ENCODE measurements at places on chromosomes 13 and 19. TPM values are rescaled to one million over a fixed set of nuclear protein-coding genes. Genes with fewer than 3 reads are reported as not detected.

Gene SLC10A2
- total RNA-seq, result not detected

DNA sequence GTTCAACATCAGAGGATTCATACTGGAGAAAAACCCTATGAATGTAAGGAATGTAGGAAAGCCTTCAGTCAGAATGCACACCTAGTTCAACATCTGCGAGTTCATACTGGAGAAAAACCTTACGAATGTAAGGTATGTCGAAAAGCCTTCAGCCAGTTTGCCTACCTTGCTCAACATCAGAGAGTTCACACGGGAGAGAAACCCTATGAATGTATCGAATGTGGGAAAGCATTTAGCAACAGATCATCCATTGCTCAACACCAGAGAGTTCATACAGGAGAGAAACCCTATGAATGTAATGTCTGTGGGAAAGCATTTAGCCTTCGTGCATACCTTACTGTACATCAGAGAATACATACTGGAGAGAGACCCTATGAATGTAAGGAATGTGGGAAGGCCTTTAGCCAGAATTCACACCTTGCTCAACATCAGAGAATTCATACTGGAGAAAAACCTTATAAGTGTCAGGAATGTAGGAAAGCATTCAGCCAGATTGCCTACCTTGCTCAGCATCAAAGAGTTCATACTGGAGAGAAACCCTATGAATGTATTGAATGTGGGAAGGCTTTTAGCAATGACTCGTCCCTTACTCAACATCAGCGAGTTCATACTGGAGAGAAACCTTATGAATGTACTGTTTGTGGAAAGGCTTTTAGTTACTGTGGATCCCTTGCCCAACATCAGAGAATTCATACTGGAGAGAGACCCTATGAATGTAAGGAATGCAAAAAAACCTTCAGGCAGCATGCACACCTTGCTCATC is 15.4 kb downstream of the ZNF570 start:
- DNase-seq, result no peak

Gene MIR17HG
- 6.7 TPM for total RNA-seq

Gene CEACAM4
- 0.66 TPM for total RNA-seq

- DNase-seq, result no peak
These were observed 1142.8 kb downstream of the PCDH9 start for GRCh38 chr13:66087269-66087710.

DNA sequence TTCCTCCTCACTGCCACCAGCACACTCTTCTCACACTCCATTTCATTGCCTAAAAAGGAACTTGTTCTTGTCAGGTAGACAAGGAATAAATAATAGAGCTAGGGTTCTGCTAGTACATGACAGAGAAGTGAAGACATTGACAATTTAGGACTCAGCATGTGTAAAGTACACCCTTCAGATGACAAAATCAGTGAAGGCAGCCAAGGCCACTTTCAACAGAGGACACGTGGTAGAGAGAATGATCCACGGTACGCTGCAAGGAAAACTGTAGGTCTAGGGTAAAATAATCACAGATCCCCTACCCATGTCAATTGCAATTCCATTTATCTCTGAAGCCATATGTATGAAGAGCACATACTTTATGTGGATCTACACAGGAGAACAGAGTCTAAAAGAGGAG is 7.2 kb upstream of the SPATA13 start:
- no peak for DNase-seq

DNA sequence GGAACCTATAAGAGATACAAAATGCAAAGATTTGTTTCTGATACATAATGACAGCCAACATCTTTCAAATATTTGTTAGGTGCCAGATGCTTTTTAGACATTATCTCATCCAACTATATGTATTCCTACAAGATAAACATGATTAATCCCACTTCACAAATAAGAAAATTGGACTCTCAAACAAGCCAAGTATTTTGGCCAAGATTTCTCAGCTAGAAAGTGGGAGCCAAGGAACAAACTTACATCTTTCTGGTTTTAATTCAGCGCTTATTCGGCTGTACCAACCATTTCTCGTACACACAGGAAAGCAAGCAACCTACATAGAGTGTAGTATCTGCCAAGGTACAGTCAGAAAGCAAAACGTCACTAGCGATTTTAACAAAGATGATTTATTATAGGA is 85.7 kb upstream of the SERP2 start:
- no peak for DNase-seq

DNA sequence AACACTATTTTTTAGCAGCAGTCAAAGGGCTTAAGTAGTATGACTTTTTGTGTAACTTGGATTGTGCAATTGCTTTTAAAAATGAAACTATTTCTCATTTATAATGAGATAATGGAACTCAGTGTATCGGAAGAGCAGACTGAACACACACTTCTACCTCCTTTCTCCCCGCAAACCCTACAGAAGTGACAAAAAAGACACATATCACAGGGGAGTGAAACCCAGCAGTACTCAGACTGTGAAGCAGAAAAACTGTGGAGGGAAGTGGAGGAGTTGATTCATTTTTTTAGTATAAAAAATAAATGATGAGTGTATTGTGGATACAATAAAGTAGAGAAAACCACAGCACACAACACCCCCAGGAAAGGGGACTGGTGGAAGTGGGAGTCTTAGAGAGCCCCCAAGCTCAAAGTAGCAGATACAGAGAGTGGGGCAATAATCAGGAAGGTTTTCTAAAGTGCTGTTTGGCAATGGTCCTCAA is 9.7 kb downstream of the LPAR6 start:
- DNase-seq, result no peak

Gene CD70
- not detected for total RNA-seq

- DNase-seq, result peak; percentile 38
These were observed 12.1 kb upstream of the ZSCAN1 start for GRCh38 chr19:58021541-58022282.

Gene LILRB5
- 2.0 TPM for total RNA-seq

Gene TMIGD2
- not detected for total RNA-seq

Gene GPR12
- 0.32 TPM for total RNA-seq

GRCh38 chr13:30004204-30004603 is 153.8 kb upstream of the UBL3 start:
- no peak for DNase-seq

- DNase-seq, result no peak
These were observed 38.6 kb downstream of the GATAD2A start for GRCh38 chr19:19443902-19444680.

DNA sequence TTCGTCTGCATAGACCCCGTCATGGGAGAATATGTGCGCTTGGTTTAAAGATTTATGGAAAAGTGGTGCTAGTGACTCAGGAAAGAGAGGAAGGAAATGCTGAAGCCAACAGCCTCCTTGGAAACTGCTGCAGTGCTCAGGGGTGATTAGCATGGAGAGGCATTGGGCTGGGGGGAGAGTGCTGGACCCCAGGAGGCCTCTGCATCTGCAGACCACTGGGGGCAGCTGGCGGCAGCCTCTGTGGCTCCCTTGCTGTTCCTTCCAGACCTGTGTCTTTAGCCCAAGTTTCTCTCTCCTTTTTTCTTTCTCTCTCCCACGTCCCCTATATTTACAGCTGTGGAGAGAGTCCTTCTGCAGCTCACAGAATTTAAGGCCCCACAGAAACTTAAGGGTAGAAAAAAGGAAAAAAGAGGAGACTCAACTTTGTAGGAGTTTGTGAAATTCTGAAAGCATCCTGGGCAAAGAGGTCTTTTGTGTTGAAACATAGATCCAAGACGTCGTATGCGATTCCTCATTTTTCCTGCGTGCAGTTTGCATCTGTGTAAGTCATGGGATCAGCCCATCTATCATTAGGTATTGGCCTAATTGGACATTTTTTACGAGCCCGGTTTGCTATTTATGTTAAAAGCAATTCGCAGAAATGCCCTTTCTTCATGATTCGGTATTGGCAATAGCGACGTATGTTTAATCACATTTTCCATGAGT is 116.2 kb upstream of the ZNF536 start:
- no peak for DNase-seq

Gene C1QTNF9
- total RNA-seq, result 0.15 TPM

DNA sequence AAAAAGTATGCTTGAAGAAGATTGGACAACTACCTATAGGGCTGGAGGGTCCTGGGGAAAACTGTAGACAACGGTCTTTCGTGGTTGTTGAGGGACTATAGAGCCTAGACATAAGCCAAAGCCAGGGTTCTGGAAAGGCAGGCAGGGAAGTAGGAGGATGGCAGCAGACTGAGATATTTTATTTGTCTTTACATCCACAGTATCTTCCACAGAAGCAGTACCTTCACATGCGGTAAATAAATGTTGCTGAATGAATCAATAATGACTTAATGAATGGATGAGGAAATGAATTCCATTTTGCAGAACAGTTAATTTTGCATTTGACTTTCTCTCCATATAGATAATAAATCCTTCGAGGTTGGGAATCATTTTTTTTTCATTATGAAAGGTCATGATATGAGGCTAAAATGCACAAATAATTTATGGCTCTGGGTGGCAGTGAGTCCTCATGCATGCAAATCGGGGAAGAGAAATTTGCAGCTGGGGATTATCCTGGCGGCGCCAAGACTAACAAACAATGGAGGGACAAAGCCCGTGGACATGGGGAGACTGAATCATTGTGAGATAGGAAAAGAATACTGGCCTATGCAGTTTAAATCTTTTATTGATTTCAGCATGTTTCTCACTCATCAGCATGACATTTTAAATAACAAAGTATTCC is 102.0 kb downstream of the ERCC5 start:
- no peak for DNase-seq

Gene TMEM255B
- total RNA-seq, result 5.2 TPM

Gene OR7D2
- 0.16 TPM for total RNA-seq

DNA sequence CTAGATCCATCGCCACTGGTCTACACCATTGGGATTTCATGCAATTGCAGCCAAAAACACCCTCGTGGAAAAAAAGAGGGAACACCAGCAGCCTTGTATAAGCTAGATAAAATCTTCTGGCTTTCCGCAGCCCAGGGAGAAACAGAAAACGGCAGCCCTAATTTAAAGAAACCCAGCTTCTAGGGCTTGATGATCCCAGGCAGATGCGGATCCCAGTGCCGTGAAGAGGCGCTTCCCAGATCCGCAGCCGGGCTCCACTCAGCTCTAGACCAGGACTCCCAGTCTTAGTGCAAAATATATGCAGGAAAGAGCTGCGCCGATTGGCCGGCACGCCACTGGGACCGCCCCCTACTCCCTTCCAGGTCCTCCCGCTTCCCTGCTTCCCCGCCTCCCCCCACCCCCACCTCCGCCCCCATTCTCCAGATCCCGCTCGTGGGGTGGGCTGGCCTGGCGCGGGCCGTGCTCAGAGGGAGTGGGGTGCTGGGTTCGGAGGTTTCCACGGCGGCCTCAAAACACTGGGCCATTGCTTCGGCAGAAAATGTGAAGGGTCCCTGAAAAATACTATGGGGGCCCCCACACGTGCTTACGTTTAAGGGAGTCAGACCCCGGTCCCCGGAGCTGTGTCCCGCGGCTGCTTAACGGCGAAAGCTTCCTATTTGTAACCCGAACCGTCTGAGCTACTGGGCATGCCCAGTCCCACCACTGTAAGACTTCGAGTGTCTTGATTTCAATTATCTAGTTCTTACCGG is 63.1 kb downstream of the SERP2 start:
- DNase-seq, result peak; percentile 94

- DNase-seq, result no peak
These were observed 214.0 kb downstream of the DLEU7 start for GRCh38 chr13:50629497-50629896.

Gene CALR3
- total RNA-seq, result not detected

GRCh38 chr19:11088506-11089253 is 583 bp upstream of the LDLR start:
- DNase-seq, result no peak

Gene HIF3A
- 20.6 TPM for total RNA-seq

DNA sequence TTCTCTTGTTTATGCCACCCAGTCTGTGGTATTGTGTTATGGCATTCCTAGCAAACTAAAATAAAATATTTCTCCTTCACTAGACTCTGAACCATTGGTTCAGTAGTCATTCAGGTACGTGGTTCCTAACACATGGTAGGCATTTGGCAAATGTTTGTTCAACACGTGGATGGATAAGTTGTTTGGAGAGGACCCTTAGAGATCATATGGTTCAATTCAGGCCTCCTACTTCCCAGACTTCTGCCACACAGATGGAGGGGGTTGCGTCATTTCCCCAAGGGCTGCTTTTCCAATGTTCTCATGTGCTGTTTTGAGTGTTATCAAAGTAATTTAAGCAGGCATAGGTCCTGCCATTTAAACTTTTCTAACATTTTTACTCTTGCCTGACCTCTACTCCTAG is 6.7 kb downstream of the CXCL17 start:
- DNase-seq, result no peak

DNA sequence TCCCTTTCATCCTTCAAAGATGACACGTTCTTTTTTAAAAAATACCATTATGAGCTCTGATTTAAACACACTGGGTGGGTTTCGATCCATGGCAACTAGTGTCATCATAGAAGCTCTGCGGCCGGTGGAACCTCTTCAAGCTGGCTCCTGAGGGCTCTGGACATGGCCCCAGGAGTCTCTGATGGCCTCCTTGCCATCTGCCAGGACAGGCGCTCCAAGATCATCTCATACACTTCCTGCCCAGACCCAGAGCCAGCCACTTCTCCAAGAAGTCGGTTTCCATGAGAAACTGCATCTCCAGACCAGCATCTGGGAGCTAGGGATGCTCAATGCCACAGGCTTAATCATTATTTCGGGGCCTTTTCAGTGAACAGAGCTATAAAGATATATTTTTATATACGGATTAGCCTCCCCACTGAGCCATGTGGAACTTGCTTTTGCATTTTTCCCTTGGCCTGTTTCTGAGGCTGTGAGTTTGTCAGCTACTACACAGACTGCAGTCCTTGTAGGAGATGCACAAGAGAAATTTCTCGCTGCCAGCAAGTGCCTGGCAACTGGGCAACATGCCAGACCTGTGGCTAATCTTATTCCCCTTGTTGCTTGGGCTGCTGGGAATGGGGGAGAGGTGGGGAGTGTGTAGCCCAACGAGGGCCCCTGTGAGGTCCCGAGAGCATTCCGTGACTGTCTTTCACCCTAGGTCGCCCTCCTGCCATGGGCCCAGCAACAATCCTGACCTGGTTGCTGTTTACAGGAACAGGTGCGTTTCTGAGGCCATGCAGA is 15.9 kb downstream of the SUGP1 start:
- no peak for DNase-seq

Gene KLK2
- total RNA-seq, result 0.48 TPM

DNA sequence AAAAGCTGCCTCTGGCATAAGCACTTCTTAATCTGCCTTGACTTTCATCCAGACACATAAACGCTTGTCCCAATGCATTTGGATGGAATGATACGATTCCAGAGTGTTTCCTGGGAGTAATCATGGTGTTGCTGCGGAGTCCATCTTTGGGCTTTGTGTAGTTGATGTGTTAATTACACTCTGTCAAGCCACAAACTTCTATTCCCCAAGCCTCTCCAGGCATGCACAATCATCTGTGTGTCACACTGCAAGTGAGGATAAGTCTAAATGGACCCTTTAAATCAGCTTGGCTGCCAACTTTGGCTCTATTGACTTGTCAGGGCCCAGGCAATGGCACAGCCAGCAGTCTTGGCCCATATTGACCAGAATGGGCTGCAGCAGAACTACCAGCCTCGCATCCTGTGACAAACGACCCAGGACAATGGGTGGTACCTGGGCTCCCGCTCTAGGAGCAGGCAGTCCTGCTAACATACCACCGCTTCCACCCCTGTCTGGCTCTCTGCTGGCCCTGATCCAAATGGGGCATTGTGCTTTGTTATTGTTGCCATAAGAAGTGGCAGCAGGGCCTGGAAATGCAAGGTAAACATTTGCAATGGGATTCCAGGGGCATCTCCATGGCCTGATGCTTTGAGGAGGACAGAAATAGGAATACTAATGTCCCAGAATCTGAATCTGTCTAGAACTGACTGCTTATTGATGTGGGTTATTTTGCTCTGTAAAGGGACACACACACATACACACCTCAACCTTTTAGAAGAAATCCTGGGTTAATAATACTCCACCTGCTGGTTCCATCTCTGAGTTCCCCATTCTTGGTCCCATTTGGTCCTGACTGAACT is 127.2 kb downstream of the DNAJC15 start:
- DNase-seq, result no peak

Gene VSTM1
- total RNA-seq, result not detected

Gene ZNF302
- 24.2 TPM for total RNA-seq

Gene ZNF576
- total RNA-seq, result 14.8 TPM

Gene TMC4
- total RNA-seq, result 38.0 TPM

All from breast epithelium (tissue), 4 donors.